ENCODE measurements at places on chromosomes 1 and 21.

DNA sequence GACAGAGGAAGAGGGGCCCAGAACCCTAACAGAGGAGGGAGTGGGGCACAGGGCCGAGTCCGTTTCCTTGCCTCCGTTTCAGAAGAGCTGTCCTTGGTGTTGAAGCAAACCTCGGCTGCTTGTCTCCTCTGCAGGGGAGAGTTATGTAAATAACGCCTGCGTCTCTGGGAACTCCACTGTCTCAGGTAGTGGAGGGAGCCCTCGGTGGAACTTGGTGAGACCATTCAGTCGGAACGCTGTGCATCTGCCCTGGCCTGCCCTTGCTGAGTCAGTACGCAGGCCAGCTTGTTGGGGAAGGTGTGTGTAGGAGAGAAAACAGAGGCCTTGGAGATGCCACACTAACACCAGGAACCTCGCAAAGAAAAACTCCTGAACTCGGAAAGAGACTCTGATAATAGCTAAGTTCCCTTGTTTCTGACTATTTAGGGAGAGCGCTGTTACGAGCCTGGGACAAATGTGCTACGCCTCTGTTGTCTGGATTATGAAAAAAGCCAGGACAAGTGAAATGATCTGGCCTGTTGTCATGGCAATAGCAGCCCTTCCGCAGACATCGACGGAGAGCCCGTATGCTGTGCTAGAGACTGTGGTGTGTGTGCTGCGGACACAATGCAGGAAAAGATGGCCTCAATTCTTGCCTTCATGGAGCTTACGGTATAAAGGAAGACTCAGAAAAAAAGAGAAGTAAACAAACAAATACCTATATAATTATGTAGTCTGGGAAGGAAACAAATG, 94.6 kb upstream of the AKT3 start:
- no peak for DNase-seq

DNA sequence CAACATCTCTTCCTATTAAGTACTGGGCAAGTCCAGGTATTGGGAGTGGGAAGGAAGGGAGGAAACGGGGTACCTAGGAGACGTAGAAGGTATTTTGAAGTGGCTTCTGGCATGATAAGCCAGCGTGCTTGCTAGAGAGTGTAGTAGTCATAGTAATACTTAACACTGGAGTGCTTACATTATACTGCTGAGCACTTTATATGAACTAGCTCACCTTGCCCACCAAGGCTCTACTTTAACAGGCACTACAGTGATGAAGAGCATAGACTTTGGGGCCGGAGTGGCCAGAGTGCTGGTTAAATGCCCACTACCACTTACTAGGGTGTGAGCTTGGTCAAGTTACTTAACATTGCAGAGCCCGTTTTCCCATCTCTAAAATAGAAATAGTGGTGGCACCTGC, 61.7 kb downstream of the ACP6 start:
- no peak for DNase-seq

DNA sequence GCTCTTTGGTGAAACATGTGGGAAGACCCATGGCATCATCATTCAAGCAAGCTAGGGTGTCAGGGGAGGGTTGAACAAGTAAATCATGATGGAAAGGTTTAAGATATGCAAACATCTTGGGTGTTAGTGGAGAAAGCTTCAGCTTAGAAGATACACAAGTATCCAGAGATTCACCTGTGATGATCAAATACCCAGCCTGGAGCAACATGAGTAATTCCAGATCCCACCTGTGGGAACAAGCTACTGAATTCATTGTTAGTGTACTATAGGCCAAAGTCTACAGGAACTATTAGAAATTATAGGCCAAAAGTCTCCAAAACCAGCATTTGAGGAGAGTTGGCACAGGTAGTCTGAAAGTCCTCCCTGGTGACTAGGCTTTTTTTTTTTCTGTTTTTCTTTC, 499.9 kb downstream of the NUF2 start:
- DNase-seq: no peak

- DNase-seq: no peak
These were observed 69.6 kb downstream of the SIM2 start for GRCh38 chr21:36768496-36768895.

- DNase-seq: no peak
These were observed 526 bp downstream of the TPR start for GRCh38 chr1:186374303-186375151.

DNA sequence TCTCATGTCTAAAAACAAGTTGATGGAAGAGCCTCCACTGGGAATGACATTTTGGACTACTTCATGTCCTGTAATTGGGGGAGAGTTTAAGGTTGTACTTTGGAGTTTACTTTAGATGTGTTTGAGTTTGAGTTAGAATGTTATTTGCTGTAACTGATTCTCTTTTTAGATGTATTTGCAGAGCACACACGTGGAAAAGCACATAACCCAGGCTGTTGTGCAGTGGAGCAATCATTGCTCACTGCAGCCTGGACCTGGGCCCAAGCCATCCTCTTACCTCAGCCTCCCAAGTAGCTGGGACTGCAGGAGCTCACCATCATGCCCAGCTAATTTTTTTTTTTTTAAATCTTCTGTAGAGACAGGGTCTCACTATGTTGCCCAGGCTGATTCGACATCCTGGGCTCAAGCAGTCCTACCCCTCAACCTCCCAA, 36.7 kb upstream of the SH3D21 start:
- DNase-seq: no peak

- DNase-seq: no peak
These were observed 5.8 kb downstream of the ACTN2 start for GRCh38 chr1:236692128-236692527.

DNA sequence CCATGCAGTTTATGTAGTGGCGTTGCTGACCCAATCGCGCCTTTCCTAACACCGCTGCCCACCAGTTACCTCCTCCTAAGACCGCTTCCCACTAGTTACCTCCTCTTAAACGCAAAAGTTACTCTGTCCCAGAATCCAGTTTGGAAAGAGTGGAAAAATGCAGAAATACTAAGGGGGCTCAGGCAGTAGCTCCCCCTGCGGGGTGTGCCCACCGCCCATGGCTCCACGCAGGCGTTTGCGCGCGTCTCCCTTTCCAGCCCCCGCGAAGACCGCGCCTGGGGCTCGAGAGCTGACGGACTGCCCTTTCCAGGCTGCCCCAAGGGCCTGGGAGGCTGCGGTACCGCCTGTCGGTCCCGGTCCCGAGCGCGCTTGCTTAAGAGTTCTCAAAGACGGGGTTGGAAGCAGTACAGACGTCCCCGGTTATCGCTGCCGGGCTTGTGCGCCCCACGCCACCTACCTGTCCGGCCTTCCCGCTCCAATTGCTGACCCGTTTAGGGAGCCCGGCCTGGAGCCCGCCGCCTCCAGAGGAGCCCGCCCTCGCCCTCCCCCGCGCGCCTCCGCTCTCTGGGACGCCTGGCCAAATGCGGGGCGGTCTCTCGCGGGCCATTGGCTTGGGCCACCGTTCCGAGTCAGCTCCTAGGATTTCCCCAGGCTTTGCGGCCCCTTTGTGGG, 414.1 kb upstream of the ESRRG start:
- DNase-seq: no peak

DNA sequence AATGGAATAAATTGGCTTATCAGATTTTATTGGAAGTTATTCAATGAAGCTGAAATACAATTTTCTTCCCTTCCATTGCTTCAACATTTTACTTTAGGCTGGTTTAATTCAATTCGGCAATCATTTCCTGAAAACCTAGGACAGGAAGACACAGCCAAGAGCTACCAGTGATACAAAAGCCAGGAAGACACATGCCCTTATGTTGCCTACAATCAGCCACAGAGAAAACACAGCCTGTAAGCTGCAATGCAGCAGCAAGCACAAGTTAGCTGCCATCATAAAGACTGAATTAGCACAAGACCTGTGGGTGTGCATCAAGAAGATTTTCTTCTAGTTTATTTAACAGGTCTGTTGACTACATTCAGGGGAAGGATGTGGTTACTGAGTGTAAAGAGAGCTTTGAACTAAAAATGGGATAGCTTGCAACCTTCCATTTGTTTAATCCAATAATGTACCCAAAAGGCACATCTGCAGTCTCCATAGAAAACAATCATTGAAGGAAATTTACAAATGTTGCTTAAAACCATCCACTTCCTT, 193.8 kb downstream of the KCNH1 start:
- DNase-seq: no peak

DNA sequence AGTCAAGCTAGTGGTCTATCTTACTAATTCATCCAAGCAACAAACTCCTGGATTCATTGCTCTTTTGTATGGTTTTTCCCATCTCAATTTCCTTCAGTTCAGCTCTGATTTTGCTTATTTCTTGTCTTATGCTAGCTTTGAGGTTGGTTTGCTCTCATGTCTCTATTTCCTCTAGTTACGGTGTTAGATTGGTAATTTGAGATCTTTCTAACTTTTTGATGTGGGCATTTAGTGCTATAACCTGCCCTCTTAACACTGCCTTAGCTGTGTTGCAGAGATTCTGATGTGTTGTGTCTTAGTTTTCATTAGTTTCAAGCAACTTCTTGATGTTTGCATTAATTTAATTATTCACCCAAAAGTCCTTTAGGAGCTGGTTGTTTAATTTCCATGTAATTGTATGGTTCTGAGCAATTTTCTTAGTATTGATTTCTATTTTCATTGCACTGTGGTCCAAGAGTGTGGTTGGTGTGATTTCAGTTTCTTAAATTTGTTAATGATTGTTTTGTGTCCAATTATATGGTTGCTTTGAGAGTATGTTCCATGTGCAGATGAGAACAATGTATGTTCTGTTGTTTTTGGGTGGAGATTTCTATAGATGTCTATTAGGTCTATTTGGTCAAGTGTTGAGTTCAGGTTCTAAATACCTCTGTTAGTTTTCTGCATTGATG, 154.6 kb downstream of the PLPPR5 start:
- no peak for DNase-seq

DNA sequence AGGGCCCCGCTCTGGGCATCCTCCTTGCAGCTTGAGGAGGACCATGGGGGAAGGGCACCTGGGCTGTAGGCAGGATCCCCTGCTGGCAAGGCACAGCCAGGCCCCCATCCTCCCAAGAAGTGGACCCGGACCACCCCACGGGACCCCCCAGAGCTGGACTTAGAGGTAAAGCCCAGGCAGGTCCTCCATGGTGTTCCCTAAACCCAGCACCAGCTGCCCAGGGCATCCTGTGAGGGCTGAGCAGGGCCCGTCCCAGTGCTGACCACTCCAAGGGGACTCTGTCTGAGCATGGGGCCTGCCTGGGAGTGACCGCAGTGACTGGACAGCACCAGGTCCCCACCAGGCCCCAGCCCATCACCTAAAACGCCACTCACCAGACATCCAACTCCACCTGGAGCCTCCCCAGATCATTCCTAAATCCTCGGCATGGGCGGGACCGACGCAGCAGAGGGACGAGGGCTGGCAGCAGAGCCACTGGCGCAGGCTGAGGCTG, 21.3 kb downstream of the COL6A2 start:
- no peak for DNase-seq

DNA sequence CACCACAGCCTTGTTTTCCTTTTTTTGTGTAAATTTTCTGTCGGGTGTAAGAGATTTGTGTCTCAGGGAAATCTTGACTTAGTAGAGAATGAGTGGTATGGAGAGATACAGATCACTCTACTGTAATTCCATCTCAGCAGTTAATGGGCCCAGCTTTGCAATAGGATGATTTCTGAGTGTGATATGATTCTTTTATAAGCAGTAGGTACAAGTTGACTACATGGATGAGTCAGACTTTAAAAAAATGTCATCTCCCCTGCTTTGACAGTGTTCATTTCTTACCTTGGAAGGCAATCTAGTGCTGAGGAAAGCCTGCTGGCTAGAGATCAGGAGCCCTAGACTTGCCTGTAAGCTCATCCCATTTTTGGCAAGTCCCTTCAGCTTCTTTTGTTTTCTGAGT, 261.9 kb downstream of the RYR2 start:
- no peak for DNase-seq

GRCh38 chr1:7149080-7149838, 364.0 kb downstream of the CAMTA1 start:
- DNase-seq: no peak

GRCh38 chr1:73104749-73105148, 822.4 kb upstream of the NEGR1 start:
- no peak for DNase-seq

DNA sequence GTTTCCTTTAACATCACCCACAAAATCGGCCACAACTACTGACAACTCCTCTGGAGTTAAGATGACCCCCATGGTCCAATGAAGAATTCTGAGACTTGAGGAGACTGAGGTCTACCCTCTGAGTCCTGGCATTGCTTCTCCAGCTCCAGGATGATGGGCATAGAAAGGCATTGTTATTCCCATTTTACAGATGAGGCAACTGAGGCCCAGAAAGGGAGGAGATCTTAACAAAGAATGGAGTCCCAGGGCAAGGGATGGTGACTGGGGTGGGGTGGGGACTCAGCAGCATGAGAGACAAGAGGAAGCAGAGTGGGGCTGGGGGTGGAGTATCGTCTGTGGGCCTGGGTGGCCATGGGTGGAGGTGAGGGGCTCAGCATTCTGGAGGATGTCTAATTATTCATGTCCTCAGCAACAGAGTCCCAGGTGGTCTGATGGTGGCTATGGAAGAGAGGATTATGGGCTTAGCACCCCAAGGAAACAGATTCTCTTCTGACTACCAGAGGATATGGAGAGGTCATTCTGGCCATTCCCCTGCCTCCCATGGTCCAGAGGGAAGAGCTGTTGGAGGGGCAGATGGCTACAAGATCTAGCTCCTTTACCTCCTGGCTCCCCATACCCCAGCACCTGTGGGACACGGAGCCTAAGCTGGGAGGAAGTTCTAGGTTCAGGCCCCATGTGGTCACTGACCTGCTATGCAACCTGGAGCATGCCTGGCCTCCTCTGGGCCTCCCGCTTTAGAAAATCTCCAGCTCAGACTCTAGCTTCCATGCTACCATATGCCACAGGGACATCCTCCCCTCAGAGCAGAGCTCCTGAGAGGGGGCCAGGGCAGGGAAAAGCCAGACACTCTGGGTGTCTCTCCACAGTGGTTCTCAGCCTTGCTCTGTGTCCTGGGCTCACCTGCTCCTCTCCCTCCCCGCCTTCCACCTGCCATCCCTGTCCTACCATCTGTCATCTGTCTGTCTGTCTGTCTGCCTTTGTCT, 37.4 kb upstream of the DMBX1 start:
- DNase-seq: no peak

DNA sequence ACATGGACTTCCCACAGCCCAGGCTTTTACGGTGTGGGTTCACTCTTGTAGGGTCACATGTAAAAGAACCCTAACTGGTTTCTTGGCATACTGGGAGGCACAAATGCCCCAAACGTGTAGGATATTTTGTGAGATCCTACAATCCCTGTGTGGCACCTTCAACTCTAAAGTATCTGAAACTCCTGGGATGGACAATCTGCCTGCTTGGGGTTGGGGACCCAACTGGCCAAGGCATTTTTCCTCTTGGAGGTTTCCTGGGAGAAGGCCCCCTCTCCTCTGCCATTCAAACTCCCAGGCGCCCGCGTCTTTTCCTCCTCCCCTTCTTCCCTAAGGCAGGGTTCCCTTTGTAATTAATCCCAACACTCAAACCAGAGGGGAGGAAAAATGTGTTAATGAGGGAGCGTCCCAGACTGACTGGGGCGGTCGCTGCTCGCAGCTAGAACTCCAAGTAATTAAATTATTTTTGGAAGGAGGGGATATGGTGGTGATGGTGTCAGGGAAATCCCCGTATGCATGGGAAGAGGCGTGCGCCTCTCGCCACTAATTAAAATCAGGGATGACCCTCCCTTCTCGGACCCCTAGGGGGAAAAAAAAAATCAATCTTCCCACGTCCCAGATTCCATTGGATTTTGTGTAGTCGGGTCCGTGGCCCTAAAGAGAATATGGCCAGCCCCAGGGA, 681 bp upstream of the VANGL2 start:
- no peak for DNase-seq
